ENCODE measurements at places on chromosomes 3 and 15.

DNA sequence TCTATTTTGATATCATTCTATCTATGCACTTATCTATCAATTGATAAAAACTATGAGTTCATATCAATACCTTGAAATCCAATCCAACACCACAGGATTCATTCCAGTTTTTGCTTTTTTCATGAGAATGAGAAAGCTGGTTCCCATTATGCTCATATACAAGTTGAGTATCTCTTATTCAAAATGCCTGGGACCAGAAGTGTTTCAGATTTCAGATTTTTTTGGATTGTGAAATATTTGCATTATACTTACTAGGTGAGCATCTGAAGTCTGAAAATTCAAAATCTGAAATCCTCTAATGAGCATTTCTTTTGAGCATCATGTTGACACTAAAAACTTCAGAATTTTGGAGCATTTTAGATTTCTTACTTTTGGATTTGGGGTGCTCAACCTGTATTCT, 67.8 kb upstream of the DCBLD2 start:
- DNase-seq: no peak

DNA sequence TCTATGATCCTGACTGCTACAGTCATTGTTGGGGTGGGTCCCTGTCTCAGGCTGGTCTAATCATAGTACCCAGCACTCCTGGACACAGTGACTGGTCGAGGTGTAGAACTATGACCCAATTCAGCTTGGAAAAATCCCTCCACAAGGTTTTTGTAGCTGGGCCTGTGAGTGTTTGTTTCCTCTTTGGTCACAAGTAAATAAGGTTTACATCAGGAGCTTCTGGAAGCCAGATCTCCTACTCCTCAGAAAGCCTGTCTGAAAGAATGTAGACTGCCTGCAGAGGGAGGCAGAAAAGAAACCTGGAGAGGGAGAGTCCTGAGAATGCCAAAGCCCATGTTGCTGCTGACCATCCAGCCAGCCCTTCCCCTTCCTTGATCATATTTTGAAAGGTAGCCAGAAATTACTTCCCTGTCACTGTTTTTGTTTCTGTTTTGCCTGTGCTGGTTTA, 123.2 kb downstream of the RAP2B start:
- DNase-seq: no peak

DNA sequence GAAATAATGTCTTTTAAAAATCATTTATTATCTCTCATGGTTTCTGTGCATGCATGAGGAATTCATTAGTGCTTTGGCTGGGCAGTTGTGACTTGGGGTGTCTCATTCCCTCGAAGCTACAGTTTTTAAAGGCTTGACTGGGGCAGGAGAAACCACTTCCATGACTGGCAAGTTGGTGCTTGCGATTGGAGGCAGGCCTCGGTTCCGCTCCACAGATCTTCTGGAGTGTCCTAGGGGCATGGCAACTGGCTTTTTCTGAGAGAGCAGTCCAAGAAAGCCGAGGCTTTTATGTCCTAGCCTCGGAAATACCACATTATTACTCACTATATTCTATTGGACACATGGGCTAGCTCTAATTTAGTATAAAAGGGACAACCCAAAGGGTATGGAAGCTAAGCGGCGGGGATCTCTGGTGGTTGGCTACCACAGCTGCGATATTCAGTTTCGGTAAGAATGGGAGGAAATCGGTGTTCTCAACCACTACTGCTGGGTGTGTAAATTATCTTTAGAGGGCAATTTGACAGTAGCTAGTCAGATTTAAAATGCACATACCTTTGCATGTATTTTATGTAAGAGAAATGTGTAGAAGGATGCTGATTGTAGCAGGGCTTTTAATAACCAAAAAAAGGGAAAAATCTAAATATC, 48.8 kb upstream of the TOP2B start:
- no peak for DNase-seq

- DNase-seq: no peak
Measured at GRCh38 chr15:69713726-69714559, 261.3 kb downstream of the RPLP1 start.

GRCh38 chr3:74613521-74614106, 845 bp downstream of the CNTN3 start:
- peak; percentile 23 for DNase-seq

DNA sequence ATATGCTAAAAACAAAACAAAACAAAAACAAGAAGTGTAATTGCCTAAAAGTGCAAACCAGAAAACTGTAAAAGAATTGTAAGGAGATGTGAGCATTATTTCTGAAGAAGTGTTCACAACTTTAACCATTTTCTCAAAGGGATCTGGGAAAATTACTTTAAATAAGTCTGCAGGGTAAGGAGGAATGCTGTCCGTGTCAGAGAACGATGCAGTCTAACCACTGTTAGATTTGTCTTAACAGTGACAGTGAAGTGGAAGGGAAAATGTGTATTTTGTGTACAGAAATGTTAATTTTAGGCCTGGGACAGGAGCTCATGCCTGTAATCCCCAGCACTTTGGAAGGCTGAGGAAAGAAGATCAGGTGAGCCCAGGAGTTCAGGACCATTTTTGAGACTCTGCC, 95.7 kb downstream of the DLG1 start:
- DNase-seq: no peak

- DNase-seq: no peak
Measured at GRCh38 chr15:95105229-95105628, 873.9 kb downstream of the MCTP2 start.

DNA sequence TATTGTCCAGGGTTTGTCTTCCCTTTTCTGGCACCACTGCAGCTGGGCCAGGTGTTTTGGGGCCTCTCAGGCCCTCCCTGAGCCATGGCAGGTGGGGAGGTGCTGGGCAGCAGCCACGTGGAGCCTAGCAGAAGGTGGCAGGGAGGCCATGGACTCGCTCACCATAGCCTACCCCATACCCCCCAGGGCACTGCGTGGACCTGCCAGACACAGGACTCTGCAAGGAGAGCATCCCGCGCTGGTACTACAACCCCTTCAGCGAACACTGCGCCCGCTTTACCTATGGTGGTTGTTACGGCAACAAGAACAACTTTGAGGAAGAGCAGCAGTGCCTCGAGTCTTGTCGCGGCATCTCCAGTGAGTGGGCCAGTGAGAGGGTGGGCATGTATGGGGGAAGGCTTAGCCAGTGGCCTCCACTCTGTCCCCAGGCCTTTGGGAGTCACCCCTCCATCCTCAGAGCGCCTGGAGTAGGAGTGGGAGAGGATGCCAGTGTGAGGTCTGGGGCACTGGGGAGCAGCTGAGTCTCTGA, 11.9 kb downstream of the SPINT1 start:
- no peak for DNase-seq

All from right hindlimb (tissue), 1 donor.